Natural killer cell (primary cell): ENCODE measurements at places on chromosomes 2 and 18.

GRCh38 chr2:86238354-86238753, 39.1 kb downstream of the MRPL35 start:
- DNase-seq, result peak; percentile 67

- DNase-seq, result no peak
These were observed 126.7 kb downstream of the NDUFA10 start for GRCh38 chr2:239898292-239898925.

DNA sequence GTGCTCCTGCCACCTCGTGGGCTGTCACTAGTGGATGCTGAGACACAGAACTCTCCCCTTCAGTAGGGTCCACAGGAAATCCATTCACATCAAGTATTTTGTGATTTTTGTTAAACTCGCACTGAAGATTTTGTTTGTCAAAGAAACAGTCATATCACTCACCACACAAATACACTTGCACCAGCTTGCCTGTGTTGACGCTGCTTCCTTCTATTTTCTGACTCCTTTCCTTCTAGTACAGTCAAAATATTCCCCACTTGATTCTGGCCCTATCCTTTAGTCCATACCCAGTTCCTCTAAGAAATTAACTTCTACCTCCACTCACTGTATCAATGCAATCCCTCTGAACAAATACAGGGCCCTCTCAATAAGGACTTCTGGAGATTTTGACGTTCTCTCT, 213.2 kb upstream of the ARL4C start:
- no peak for DNase-seq

DNA sequence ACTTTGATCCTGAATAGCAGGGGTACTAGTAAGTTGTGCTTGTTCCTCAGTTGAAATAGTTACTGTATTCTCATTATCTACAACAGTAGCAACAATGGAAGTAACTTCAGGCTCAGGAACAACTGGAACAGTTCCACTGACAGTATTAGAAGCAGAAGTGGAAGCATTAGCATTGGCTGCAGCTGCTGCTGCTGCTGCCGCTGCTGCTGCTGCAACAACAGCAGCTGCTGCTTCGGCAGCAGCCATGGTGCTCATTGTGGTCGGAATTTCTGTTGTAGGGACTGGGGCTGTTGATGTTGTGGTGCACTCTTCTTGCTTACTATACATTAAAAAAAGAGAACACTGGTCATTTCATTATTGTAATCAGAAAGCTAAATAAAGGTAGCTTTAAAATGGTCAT, 40.8 kb downstream of the PRPF40A start:
- no peak for DNase-seq

DNA sequence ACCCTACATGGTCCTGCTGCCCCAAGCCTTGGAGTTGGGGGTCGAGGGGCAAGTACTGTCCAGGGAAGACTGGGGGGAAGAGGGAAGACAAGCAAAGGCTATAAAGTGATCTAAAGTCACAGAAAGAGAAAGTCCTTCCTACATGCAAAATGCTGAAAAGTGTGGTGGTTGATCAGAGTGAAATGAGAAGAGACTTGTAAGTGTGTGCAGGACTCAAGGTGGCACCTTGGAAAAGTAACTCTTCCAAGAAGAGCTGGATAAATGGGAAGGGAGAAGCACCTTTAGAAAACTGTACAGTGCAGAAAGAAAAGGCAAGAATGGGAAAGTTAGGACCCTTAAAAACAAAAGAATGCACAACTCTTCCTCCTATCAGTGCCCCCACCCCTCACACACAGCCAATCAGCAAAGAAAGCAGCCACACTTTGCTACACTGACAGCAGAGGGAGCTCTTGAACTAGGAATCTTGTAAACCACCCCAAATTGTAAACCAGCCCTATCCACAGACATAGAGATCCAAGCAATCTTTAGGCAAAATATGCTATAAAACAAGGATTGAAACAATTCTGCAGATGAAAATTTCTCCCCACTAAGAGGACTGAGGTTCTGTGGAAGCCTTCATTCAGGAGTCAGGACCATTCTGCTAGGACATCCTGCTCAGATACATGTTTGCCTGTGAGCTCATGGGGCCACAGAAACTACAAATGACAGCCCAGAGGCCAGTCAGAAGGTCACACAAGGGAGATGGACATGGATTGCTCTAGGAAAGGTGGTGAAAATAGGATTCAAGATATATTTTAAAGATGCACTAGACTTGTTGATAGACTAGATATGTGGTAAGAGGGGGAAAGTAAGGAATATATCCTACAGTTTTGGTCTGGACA, 146.4 kb downstream of the FTCDNL1 start:
- DNase-seq, result no peak

DNA sequence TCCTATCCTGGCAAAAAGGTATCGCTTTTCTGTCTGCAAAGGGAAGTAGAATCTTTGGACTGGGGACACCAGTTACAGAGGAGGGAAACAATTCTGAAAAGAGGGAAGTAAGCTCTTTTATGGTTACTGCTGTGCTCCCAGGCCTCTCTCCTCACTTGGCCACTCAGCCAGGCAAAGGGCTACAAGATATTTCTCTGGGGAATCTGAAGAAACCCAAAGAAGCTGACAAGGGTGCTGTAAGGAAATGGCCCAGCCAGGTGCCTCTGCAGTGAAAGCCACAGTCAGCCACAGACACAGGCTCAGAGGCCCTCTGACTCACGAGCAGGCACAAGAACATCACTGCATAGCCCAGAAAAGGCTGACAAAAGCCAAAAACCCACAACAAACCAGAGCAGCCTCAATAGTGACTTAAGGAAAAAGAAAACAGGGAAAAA, 5.8 kb downstream of the HDLBP start:
- DNase-seq, result peak; percentile 81
